ENCODE measurements at places on chromosomes 5 and 9. TPM values are rescaled to one million over a fixed set of nuclear protein-coding genes. Genes with fewer than 3 reads are reported as not detected.

DNA sequence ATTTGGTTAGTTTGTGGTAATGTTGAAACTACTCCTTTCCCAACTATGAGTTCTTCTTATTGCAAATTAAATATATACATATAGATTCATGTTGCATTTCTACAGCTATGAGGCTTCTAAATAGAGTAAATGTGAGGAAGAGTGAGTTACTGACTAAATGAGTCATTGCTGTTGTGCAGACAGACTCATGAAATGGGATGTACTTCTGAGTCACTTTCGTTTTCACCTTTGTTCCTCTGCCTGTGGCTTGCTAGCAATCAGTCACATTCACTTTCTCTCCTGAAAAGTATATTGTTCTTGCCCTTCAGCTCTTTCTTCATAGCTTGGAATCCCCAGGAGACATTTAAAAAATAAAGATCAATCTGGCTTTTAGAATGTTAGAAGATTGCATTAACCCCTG is 295.5 kb upstream of the SMC2 start:
- no peak for DNase-seq

- DNase-seq = no peak
Observed at GRCh38 chr5:117833691-117834090, 1154.7 kb downstream of the DTWD2 start.

GRCh38 chr9:70519912-70520724 is 105.7 kb upstream of the KLF9 start:
- DNase-seq = no peak

DNA sequence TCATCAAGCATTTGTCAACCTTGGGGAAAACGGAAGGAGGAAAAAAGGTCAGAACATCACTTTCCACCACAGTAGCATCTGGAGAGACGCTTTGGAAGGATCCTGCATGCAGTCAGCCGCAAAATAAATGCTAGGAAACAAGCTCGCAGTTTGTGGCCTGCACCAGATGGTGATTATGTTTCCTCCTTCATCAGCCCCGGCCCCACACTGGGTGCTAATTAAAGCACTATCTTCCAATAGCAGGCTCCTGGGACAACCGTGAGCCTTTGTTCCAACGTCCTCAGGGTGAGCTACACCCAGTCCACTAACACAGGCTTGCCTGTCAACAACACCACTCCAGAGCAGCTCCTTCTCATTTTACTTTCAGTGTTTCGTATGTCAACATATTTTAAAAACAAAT is 64.0 kb downstream of the RNF130 start:
- DNase-seq = no peak

- no peak for DNase-seq
Observed at GRCh38 chr9:69465473-69465872, 140.5 kb downstream of the ENTREP1 start.

DNA sequence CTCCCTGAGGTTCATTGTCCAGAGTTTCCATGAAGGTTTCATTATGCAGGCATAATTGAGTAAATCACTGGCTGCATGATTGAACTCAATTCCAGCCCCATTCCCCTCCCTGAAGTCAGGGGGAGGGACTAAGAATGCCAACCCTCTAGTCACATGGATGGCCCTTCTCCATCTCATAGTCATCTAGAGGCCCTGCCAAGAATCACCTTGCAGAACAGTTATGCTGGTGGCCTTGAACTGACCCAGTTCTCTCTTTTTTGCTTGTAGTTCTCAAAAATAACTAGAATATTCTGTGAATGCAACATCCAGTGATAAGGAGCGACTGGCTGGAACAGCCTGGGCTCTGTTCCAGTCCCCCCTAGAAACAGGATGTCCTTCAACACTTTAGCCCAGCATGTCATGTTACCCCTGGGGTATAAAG is 31.7 kb downstream of the SLC35A4 start:
- peak; percentile 81 for DNase-seq

GRCh38 chr5:110651507-110651906 is 75.0 kb downstream of the TMEM232 start:
- DNase-seq = no peak

The PCDHGB3 gene
- polyA plus RNA-seq = 0.70 TPM

- DNase-seq = peak; percentile 28
Observed at GRCh38 chr5:90866915-90867731, 308.5 kb downstream of the ADGRV1 start.

The LRRC70 gene
- 8.2 TPM for polyA plus RNA-seq

The EMB gene
- polyA plus RNA-seq = 12.0 TPM

The CCNI2 gene
- polyA plus RNA-seq = 0.20 TPM

GRCh38 chr5:122201365-122201764 is 72.0 kb downstream of the ZNF474 start:
- no peak for DNase-seq

The CCDC192 gene
- polyA plus RNA-seq = 0.56 TPM

DNA sequence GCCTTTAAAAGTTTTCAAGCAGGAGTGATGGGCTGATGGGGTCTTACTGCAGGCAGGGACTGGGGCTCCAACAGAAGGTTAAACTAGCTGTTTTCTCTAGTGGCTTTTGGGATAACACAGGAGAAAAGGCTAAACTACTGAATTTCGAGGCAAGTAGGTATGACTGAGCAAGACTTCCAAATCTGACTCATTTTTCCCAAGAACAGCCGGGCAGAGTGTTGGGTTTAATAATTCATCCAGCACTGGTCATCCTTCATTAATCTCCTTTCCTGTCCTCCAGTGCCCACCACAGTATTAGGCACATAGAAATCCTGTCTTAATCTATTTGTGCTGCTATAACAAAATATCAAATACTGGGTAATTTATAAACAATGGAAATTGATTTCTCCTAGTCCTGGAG is 20.5 kb downstream of the MSX2 start:
- DNase-seq = no peak

The KCNV2 gene
- polyA plus RNA-seq = not detected

The CCDC180 gene
- 18.4 TPM for polyA plus RNA-seq

DNA sequence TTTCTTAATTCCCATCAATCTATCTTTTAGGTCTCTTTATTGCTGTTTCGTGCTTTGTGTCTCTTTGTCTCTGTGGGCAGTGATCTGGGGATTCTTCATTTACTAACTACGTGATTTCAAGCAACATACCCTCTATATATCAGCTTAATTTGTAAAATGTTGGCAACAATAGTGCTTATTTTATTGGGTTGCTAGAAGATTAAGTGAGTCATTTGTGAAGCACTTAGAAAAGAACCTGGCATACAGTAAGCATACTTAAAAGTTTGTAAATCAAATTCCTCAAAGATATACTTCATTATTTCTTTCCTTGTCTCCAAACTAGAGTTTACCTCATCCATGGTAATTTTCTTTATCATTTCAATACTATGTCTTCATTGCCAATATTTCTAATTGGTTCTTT is 669.7 kb downstream of the MAT2B start:
- DNase-seq = no peak

DNA sequence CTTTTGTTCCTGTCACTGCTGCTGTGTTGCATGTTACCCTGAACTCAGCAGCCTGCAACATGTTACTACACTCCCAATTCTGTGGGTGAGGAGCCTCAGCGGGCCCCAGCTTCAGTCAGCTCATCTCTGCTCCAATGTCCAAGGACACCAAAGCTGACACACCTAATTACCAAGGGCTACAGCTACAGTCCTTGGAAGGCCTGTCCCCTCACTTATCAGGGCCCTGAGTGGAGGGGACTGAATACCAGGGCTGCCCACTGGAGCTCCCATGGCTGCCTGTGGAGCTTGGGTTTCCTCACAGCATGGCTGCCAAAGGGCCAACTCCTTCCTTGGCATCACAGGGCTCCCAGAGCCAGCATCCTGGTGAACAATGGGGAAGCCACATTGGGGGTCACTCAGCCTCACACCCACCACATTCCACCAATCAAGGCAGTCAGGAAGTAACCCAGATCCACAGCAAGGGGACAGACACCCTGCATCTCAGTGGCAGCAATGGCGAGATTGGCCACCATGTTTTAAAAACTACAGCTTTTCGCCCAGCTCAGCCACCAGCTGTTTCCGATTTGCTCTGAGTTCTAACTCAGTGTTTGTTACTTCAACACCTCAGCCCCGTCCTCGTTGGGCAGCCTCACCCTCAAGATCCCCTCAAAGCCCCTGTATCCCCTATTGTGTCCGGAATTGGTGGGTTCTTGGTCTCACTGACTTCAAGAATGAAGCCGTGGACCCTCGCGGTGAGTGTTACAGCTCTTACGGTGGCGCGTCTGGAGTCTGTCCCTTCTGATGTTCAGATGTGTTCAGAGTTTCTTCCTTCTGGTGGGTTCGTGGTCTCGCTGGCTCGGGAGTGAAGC is 18.9 kb downstream of the SEMA4D start:
- DNase-seq = no peak

DNA sequence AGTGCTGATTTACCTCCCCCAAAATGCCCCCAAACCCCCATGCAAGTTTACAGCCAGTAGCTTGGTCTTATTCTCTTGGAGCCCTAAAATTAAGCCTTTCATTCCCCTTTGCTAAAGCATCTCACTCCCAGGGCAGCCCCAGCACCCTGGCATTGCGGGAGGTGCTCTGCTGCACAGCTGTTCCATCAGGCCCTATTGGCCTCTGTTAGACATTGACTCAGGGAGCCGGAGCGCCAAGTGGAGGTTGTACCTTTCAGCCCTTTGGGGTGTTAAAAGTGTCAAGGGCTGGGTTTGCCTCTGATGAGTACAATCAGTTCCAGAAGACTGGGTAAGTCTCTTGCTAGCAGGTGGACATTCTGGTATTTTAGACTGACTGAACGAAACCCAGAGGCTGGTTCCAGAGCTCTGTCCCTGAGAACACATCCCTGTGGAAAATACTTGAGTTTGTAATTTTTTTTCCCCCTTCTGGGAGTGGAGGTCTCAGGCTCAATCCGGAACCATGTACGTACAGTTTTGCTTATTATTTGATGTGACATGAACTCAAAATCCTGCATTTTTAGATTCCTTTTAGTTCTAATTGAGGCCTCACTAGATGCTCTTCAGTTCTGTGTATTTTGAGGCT is 102.4 kb downstream of the UBE2R2 start:
- DNase-seq = no peak

DNA sequence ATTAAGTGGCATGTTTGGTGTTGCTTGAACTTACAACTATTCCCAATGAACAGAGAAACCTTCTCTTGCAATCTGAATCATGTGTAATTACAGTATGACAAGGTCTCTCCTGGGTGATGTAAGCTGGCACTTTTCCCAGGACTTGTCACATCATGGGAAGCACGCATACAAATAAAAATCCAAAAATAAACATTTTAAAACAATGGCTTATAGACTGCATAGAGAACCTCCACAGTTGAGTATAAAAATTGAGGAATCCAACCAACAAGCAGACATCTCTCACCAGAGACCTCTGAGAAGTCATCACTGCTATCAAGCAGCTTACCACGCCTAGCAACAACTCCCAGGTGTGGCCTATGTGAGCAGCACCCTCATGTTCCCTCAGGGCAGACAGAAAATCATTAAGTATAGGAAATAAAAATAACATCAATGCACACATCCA is 3.9 kb downstream of the MLLT3 start:
- peak; percentile 91 for DNase-seq

GRCh38 chr9:122380293-122380692 is 9.5 kb downstream of the PTGS1 start:
- no peak for DNase-seq

The MORN5 gene
- not detected for polyA plus RNA-seq

GRCh38 chr9:77142366-77142765 is 35.0 kb upstream of the VPS13A start:
- no peak for DNase-seq

DNA sequence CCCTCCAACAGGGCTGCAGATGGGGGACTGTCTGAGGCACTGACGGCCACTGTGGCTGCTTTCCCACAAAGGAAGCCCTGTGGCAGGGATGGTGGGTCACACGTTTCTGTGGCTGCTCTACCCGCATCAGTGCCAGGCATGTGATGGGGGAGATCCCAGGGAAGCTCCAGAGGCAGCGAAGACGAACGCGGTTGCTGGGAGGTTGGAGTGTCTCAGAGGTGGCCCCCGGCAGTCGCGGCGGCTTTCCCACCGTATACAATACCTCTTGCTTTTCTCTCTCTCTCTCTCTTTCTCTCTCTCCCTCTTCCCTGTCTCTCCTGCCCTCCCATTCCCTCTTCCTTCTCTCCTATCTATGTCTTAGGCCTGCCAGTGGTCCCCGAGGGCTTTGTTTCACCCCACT is 56.7 kb downstream of the CYFIP2 start:
- no peak for DNase-seq

DNA sequence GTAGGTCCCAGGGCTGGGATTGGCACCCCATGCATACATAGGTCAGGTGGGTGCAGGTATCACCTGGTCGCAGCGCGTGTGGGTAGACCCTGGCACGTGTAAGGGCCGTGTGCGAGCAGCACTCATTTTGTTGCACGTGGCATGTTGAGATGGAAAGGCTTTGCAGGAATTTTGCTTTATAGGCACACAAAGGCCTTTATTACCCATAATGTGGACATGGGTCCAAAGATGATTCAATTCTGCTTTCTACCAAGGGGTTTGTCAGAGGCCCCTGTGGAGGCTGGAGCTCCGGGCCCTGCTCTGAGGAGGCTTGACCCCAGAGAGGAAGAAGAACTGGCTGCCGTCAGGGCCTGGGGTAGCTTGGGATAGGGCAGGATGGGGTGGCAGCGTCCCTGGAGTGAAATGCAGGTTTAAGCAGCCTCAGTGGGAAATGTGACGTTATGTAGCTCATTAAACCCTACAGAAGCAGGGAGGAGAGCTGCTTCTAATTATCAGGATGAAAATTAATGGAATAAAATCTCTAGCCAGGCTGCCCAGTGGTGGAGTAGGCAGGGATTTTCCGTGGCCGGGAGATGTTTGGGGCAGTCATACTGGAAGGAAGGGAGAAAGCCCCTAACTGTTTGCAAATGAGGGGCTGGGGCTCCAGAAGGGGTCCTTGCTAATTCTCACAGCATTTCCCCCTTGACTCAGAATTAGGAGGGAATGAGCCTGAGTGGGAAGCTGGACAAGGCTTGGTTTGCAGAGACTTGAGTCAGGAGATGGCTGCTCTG is 103.3 kb upstream of the PITX1 start:
- DNase-seq = no peak

- no peak for DNase-seq
Observed at GRCh38 chr9:136928591-136928990, 15.9 kb downstream of the FBXW5 start.

GRCh38 chr5:125310749-125311148 is 564.3 kb upstream of the ZNF608 start:
- DNase-seq = no peak

- DNase-seq = no peak
Observed at GRCh38 chr5:73861313-73861988, 235.5 kb downstream of the ARHGEF28 start.
